ENCODE measurements at places on chromosomes 12 and 14. TPM values are rescaled to one million over a fixed set of nuclear protein-coding genes. Genes with fewer than 3 reads are reported as not detected.

GRCh38 chr12:117986705-117987469, 18.1 kb upstream of the KSR2 start:
- no peak overlapping the region for H3K4me3 ChIP-seq
- H3K27me3 ChIP-seq = no peaks in the 10 kb centered on the region
- peak; percentile 81 for DNase-seq
- H3K36me3 ChIP-seq = no peaks in the 10 kb centered on the region
- peaks cover 14% of the 10 kb centered on the region for H3K4me1 ChIP-seq

- H3K36me3 ChIP-seq = no peaks in the 10 kb centered on the region
- H3K4me1 ChIP-seq = no peaks in the 10 kb centered on the region
- H3K4me3 ChIP-seq = no peak overlapping the region
- no peaks in the 10 kb centered on the region for H3K27me3 ChIP-seq
- no peak overlapping the region for H3K27ac ChIP-seq
These were observed 95.4 kb downstream of the NKX2-1 start for GRCh38 chr14:36424478-36425102.

DNA sequence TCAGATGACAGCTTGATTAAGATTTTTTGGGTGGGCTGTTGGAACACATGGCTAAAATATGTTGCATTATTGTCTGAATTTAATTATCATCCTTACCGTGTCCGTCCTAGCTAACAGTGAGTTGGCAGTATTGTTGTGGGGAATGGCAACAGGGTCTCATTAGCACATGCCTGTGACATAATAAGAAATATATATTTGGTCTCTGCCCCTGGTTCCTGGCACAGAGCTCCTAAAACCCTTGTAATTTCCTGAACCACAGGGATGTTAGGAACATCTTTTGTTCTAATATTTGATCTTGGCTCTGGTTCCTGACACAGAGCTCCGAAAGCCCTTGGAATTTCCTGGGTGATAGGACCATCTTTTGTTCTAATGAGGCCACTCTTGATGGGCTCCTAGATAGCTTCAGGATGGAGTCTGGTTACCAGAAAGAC, 76.0 kb downstream of the SYNE2 start:
- no peak overlapping the region for H3K4me3 ChIP-seq
- DNase-seq = peak; percentile 4
- no peak overlapping the region for H3K27ac ChIP-seq

DNA sequence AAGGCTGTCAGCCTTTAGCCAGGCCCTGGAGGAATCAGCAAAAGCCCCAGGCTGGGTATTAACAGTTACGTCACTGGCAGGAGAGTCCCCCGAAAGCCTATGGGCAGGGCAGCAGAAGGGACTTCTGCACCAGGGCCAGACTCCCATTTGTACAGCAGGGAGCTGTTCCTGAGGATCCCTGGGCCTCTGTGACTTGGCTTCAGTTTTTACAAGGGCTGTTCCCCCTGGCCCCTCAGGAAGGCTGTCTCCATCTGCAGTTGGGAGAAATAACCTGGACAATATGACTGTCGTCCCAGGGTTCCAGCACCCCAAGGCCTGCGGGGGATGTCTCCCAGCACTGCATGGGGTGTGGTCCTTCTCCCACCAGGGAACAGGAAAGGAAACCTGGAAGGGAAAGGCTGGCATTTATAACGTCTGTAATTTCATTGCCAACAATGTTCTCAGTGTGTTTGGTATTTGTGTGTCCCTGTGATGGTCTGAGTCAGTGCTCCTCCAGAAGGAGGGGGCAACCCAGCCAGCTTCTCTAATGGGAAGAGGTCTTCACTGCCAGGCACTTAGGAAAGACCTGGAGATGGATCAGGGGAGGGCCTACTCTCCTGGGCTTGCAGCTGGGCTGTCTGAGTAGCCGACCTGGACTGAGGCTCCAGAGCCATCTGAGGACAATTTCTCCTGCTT, 42.4 kb downstream of the ERH start:
- H3K4me1 ChIP-seq = peaks cover 7% of the 10 kb centered on the region
- H3K27me3 ChIP-seq = no peaks in the 10 kb centered on the region
- H3K36me3 ChIP-seq = no peaks in the 10 kb centered on the region
- DNase-seq = peak; percentile 80
- H3K4me3 ChIP-seq = no peak overlapping the region

- DNase-seq = peak; percentile 59
- no peak overlapping the region for H3K4me3 ChIP-seq
- no peaks in the 10 kb centered on the region for H3K27me3 ChIP-seq
- H3K4me1 ChIP-seq = peaks cover 4% of the 10 kb centered on the region
- H3K36me3 ChIP-seq = no peaks in the 10 kb centered on the region
- no peak overlapping the region for H3K27ac ChIP-seq
These were observed 390.7 kb downstream of the SYT1 start for GRCh38 chr12:79255288-79255687.

- H3K4me3 ChIP-seq = no peak overlapping the region
- no peaks in the 10 kb centered on the region for H3K27me3 ChIP-seq
- H3K27ac ChIP-seq = no peak overlapping the region
These were observed 60.3 kb upstream of the KRR1 start for GRCh38 chr12:75571656-75572205.

GRCh38 chr12:110348431-110349059, 55.0 kb downstream of the ANAPC7 start:
- H3K36me3 ChIP-seq = peaks cover 69% of the 10 kb centered on the region
- no peaks in the 10 kb centered on the region for H3K4me1 ChIP-seq
- H3K4me3 ChIP-seq = no peak overlapping the region
- DNase-seq = no peak
- H3K27me3 ChIP-seq = no peaks in the 10 kb centered on the region
- H3K27ac ChIP-seq = no peak overlapping the region

The KLRD1 gene
- total RNA-seq = 0.45 TPM
